ENCODE measurements at places on chromosomes 11 and 22.

- DNase-seq: no peak
Measured at GRCh38 chr11:130097285-130097684, 27.6 kb downstream of the APLP2 start.

DNA sequence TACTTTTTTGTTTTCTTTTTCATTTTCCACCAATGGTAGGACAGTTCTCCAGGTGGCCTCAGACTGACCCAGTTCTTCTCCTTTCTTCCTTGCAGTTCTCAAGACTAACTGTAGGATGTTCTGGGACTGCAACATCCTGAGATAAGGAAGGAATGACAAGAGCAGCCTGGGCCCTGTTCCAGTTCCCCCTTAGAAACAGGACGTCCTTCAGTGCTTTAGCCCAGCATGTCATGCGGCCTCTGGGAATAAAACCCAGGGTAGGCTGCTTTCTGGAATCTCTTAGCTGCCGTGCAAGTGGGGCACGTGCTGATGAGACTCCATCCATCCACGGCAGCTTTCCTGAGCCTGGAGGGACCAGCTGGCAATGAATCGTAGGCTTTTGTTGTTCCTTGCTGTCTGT is 24.0 kb upstream of the CADM1 start:
- DNase-seq: no peak

DNA sequence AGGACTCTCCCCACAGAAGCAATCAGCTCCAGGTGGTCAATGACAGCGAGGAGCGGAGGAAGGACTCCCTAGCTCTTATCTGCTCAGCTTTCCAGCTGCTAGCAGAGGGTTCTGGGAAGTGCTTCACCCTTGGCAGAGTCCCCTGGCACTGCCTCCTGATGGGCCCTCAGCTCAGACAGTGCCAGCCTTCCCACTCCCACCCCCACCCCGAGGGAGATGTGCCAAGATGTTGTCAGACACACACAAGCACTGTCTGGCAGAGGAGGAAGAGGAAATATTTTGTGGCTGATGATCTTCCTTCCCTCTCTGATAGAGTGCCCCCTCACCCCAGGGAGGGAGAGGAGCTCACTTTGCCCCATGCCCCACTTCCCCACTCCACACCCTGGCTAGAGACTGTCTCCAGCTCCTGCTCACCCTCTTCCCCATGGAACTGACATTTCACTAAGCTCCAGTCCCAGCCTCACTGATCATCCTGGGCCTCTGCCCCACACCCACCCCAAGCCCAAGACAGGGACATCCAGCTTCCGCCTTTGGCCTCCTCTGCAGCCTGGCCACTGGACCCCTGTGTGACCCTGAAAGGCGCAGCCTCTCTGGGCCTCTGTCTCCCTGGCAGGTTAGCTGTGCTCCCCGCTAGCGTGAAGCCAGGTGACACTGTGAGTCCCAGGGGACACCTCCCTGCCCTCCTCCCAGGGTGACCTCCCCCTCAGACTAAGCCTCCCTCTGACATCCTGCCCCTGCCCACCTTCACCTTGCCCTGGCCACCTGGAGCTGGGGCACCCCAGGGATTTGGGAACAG is 44.5 kb downstream of the SLCO2B1 start:
- no peak for DNase-seq

DNA sequence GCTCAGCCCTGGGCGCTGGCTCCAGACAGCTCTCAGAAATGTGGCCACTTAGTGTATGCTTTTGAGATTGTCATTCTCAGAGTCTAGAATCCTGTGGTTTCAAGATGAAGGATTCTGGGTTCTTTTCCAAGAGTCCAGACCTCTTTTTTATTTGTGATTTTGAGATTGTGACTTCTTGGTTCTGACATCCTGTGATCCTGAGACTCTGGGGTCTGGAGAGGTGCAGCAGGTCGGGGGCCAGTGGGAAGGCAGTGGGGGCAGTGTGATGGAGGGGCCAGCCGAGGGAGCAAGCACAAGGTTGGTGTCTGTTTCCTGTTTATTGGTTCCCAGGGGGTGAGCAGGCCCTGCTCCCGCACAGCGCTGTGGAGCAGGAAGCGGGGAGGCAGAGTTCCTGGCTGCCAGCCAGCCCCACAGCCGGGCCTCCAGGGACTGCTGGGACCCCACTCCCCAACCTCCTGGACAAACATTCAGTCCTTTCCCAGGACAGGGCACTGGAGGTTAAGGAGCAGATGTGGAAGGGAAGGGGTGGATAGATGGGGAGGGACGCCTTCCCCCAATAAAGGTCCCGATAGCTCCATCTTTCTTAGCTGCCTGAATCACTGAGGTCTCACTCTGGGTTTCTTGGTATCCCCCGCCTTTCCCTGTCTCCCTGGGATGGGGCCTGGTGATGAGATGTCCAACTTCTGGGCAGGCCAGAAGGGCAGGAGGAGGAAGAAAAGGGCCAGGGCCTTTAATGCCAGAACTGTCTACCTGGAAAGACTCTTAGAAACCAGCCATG is 13.7 kb downstream of the ARHGEF17 start:
- DNase-seq: no peak

GRCh38 chr11:71433648-71434450 is 14.3 kb downstream of the DHCR7 start:
- no peak for DNase-seq

GRCh38 chr11:46326813-46327416 is 20.3 kb upstream of the DGKZ start:
- no peak for DNase-seq

DNA sequence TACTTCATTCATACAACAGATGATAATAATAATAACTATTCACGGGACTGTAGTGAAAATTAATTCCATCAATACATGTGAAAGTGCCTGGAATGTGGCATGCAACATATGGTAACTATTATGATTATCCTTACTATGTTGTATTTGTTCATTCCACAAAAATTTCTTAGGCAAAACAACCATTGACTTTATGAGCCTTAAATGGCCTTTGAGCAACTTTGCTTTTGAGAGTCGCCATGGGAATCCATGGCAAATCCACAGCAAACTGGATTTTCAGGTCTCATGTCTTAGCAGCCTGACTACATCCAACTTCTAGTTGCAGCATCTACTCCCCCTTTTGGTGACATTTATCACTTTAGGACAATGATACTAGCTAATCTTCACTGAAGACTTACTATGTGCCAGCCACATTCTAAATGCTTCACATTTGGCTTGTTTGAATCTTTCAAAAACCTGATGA is 56.8 kb downstream of the SLC1A2 start:
- DNase-seq: no peak

DNA sequence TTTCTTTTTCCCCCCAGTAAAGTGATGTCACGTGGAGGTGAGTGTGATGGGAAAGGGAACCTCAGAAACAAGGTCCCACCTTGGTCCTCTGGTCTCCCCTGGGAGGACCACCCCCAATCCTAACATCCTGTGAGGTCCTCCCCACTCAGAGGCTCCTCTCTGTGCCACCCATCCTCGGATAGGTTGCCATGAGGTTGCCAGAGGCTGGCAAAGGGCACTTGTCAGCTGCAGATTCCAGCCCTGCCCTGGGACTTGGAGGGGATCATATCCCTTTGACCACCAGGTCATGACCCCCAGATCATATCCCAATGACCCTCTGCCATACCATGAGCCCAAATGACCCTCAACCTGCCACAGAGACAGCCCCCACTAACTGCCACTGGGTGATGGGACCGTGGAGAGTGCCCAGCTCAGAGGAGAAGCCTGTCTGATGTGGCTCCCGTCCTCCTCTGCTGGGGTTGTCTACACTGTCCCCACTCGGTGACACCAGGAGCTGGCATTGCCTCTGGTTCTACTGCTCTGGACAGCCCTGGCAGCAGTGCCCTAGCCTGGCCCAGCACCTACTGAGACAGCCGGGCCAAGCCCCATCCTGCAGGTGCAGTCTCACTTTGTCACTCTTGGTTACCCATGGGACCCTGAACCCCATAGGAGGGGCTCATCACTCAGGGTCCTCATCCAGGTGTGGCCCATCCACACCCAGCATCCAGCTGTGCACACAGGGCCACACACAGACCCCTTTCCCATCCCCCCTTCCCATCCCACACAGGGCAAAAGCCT is 90.2 kb upstream of the KCNQ1OT1 start:
- no peak for DNase-seq

- no peak for DNase-seq
Measured at GRCh38 chr11:16860617-16861016, 122.2 kb downstream of the C11orf58 start.

- DNase-seq: no peak
Measured at GRCh38 chr22:26725012-26725676, 67.8 kb downstream of the MIAT start.

DNA sequence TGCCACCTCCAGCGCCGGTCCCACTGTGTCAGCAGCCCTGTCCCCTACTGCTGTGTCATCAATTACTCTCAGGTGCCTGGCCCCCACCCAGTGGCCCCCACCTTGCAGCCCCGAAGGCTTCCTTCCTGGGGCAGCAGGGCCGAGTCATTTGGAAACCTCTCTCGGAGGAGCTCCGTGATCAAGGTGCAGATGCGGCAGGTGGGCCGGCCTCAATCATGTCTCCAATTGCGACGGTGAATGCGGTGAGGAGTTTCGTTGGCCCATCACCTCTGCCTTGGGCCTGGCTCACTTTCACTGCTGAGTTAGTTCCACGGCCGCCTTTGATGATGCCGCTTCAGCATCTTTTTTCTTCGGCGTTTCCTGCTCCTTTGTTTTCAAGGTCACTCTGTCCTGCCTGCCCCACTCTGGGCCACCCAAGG is 11.3 kb upstream of the CXCR5 start:
- DNase-seq: no peak

DNA sequence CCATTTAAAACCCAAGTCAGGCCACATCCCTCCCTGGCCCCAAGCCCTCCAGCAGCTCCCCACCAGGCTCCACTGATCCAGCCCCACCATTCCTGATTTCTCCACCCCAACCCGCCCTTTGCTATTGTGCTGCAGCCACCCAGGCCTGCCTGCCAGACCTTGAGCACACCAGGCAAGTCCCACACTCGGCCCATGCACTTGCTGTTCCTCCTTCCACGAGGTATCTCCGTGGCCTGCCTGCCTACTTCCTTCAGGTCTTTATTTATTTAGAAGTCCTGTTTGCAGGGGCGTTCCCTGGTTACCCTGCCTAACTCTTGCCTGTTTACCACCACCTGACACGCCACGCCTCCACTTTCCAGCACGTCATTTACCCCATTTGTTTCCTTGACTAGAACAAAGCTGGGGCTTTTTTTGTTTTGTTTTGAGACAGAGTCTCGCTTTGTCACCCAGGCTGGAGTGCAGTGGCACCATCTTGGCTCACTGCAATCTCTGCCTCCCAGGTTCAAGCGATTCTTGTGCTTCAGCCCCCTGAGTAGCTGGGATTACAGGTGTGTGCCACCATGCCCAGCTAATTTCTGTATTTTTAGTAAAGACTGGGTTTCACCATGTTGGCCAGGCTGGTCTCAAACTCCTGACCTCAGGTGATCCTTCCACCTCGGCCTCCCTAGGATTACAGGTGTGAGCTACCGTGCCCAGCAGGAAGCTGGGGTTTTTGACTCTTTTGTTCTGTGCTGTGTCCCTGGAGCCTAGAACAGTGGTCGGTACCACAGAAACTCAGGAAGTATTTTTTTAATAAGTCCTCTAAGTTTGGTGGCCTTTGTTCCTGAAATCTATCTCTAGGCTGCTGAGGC is 6.7 kb downstream of the CENPM start:
- DNase-seq: peak; percentile 24
